ENCODE measurements at places on chromosomes 1 and 21.

DNA sequence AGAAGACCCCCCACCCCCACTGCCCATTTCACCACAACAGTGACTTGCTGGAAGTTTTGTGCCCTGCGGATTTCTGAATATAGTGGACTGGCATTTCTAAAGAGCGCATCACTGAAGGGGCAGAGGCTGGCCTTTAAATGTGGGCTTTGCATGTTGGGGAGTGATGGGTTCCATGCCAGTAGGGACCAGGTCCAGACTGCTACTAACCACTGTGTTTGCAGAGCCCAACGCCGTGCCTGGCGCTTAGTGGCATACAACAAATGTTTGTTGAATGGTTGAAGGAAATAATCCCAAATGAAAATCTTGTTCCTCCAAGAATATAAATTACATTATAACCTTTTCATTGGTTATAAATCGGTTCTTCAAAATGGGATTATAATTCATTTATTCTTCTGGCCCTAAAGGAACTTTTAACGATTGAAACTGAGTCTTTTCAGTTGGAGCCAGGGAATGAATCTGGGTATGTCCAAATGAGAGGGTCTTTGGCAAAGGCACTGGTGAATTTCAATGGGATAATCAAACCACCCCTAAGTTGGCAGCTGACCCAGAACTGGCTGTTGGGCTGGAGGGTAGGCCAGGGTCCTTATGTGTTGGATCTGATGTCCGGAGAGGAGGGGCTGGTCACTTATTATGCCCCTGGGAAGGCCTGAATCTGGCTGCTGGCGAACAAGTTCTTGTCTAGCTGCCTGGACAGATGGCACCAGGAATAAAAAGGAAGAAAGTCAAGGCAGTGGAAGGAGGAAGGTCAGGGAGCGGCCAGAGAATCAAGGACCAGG lies 13.8 kb upstream of the SDHB start:
- DNase-seq: no peak

DNA sequence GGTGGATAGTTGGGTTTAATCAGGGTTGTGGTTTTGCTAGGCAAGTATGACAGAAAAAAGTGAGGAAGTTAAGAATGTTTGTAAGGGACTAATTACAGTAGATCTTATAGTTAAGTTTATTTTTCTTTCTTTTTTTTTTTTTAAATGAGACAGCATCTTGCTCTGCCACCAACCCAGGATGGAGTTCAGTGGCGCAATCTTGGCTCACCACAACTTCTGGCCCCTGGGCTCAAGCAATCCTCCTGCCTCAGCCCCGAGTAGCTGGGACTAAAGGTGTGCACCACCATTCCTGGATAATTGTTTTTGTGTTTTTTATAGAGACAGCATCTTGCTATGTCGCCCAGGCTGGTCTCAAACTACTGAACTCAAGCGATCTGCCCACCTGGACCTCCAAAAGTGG lies 41.7 kb downstream of the EYA3 start:
- DNase-seq: no peak

- no peak for DNase-seq
These were observed 63.1 kb downstream of the LAMC2 start for GRCh38 chr1:183248989-183249691.

DNA sequence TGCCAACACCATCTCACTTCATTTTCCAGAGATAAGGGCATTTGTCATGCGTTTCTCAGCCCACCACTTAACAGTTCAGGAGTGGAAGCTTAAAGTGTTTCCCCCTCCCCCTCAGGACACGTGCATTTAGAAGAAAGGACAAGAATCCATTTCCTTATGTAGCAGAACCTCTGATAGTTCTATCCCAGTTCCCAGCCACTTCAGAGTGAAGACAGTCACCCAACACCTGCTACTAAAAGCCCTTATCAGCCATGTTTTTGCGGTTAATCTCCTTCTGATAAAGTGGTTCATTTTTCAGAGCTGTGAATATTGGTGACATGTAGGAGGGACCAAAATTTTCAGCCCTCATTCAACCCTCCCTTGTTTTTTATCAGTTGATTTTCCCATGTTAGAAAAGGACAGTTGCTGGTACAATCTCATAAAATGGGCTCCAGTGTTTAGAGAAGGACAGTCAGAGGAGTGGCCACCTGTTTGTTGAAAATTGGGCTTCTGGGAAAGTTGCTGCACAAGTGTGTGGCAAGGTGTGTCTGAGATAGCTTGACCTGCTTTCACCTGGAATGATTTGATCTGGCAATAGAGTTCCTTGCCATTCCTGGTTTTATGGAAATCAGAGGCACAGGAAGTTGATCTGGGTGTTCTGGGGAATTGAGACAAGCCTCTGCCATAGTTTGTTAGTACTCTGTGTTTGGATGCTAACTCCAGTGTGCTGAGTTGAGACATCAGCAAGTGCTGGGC lies 114.0 kb downstream of the PPP1R12B start:
- no peak for DNase-seq

DNA sequence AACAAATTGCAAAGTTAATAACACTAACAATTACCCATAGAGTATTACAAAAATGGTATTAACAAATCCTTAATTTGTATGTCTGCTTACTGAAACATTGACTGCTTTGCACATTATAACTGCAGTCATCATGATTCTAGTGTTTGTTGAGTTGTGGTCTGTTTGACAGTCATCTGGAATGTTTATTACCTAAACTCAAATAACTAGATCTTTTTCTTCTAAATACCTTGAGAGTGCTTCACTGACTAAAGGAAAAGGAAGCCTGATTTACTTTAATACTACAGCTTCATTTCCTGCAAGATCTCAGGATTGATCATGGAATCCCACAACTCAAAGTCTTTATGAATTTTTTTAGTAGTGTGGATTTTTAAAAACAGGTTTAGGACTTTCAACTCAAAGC lies 70.0 kb downstream of the HMCN1 start:
- DNase-seq: no peak

GRCh38 chr1:111733992-111734341 lies 5.2 kb downstream of the INKA2 start:
- DNase-seq: no peak

- DNase-seq: peak; percentile 73
These were observed 494.7 kb downstream of the SMYD3 start for GRCh38 chr1:246012341-246012740.
